ENCODE measurements at places on chromosomes 2 and 18. TPM values are rescaled to one million over a fixed set of nuclear protein-coding genes. Genes with fewer than 3 reads are reported as not detected.

The KCNS3 gene
- 4.7 TPM for total RNA-seq

DNA sequence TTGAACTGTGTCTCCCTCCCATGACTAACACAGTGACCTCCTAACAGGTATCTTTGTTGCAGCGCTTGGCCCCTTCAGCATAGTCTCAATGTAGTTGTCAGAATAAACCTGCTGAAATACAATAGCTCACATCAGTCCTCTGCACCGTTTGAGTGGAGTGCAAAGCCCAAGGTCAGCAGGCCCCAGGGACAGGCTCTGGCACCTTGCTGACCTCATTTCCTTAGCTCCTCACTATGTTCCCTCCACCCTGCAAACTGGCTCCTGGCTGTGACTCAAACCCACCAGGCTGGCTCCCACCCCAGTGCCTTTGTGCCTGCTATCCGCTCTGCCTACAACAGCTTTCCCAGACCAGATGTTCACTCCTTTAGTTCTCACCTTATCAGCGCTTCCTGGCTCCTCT, 146.7 kb downstream of the LRATD1 start:
- no peak for DNase-seq

DNA sequence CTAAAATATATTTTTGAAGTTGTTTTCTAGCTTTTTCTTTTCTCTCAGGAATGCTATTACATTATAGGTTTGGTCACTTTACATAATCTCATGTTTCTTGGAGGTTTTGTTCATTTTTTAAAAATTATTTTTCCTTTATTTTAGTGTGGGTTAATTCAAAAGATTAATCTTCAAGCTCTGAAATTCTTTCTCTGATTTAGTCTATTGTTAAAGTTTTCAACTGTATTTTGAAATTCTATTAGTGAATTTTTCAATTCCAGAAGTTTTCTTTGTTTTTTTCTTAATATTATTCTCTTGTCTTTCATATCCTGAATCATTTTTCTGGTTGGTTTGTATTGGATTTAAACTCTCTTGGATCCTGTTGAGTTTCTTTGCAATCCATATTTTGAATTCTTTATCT, 80.4 kb downstream of the MSTN start:
- no peak for DNase-seq

GRCh38 chr2:98658816-98659490, 50.6 kb downstream of the UNC50 start:
- no peak for DNase-seq

DNA sequence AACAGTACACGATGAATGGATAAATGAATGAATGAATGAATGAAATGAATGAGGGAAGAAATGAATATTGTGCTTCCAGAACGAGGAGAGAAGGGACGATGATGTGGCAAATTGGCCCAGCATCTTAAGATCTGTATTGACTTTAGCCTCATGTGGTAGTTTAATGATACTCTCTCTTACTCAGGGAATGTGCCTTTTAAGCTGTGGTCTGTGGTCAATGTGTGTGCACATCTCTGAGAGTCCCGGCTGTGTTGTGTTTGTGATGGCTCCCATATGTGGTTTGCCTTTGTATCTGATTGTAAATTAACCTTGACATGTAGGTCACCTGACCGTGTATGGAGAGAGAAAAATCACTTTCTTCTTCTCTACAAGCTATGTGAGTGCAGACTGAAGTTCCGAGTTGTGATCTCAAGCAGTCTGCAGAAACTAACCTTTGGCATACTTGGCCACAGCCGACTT, 91.2 kb downstream of the NEDD4L start:
- DNase-seq: peak; percentile 95

DNA sequence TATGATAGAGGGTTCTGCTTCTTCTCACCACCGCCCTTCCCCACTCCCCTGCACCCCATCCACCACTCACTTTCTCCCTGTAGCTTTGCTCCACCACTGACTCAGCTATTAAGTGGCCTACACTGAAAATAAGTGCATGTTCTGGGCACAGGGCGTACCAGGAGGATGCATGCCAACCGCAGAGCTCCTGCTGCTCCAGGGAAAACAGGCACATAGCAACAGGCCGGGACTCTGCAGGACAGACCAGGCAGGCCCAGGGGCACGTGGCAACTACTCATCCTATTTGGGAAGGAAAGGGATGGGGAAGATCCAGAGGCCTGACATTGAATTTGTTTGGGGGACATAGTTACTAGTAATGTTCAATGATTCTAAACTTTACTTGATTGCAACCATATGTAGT, 28.4 kb downstream of the ARL4C start:
- no peak for DNase-seq
